ENCODE measurements at places on chromosomes 2 and 18. TPM values are rescaled to one million over a fixed set of nuclear protein-coding genes. Genes with fewer than 3 reads are reported as not detected.

DNA sequence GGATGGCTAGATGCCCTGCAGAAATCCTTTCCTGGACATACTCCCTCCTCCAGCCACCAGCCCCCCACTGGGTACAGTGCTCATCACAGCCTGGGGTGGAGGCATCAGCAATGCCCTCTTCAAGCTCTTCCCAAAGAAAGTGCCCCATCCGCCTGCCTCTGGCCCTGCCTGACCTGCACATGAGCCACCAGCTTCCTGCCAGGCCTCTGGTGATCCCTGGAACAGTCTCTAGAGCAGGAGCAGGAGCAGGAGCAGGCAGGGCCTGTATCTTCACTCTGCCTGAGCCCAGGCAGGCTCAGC is 54.1 kb upstream of the CAB39 start:
- no peaks in the 10 kb centered on the region for H3K27me3 ChIP-seq
- peaks cover 71% of the 10 kb centered on the region for H3K4me1 ChIP-seq
- peak overlapping the region; percentile 78 for H3K27ac ChIP-seq
- no peak for DNase-seq
- H3K36me3 ChIP-seq, result no peaks in the 10 kb centered on the region

- H3K36me3 ChIP-seq, result no peaks in the 10 kb centered on the region
- H3K4me1 ChIP-seq, result no peaks in the 10 kb centered on the region
- no peaks in the 10 kb centered on the region for H3K27me3 ChIP-seq
- H3K27ac ChIP-seq, result no peak overlapping the region
Observed at GRCh38 chr2:121184248-121184862, 100.6 kb downstream of the TFCP2L1 start.

ARHGAP28 gene
- total RNA-seq, result not detected

DNA sequence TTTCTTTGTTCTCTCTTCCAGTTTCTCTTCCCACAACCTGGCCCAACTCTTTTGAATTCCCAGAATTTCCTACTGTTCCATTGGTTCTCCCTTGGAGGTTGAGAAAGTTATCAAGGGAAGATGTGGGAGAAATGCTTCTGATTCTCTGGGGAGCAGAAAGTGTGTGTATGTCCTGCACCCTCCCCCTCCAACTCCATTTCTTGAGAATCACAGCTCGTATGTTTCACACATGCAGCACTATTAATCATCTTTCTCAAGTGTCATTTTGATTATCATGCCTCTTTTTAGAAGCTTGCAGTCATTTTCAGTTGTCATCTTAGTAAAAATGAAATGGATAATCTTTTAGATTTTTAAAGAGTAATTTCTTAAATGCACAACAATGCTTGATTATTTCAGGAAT is 296.8 kb upstream of the SLC39A10 start:
- H3K4me1 ChIP-seq, result no peaks in the 10 kb centered on the region
- no peaks in the 10 kb centered on the region for H3K36me3 ChIP-seq
- DNase-seq, result no peak
- H3K27ac ChIP-seq, result no peak overlapping the region
- H3K27me3 ChIP-seq, result no peaks in the 10 kb centered on the region

DNA sequence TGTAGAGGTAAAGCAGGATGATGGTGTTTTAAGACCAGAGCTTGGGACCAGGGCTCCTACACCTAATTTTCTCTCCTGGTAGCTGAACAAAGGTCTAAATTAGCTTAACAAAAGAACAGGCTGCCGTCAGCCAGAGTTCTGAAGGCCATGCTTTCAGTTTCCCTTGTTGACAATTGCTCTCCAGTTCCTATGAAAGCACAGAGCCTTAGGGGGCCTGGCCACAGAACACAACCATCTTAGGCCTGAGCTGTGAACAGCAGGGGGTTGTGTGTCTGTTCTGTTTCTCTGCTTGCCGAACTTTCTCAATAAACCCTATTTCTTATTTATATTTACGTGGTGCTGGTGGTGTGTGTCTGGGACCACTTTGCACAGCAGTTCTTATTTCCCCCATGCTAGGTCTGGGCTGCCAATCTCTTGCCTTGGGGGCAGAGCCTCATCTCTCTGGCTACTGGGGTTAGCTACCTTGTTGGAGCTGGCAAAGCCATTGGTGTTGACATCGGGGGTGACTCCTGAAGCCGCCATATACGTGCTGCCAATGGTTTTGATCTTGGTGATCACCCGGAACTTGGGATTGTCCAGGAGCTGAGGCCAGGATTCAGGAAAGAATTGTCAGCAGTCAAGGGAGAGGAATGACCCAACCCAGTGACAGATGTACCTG is 29.0 kb downstream of the CENPO start:
- no peak overlapping the region for H3K4me3 ChIP-seq
- no peaks in the 10 kb centered on the region for H3K27me3 ChIP-seq
- DNase-seq, result no peak
- H3K36me3 ChIP-seq, result peaks cover 4% of the 10 kb centered on the region

DNA sequence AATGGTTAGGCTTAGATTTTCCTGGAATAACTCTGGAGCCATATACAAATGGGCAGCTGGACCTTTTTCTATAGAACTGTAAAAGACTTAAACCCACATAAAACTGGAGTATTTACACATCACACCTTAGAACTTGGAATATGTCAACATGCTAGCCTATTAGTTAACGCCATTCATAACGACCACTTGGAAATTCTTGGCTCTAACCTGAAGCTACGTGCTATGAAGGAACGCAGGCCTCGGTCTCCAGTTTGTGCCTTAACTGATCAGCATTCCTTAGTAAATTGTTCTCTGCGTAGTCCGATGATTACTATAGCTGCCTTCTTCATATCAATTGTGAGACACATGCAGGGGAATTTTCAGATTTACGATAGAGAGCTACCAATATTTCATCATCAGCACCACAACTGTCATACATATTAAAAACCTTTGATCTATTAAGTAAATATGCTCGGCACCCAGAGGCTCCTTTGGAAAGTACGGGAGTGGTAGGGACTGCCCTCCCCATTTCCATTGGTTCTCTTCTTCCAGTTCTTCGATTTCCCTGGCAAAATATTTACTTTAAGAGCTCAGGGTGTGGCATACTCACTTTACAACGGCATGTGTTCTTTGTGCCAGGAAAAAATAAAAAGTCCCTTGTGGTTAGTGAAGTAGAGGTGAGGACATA is 17.5 kb upstream of the CCL20 start:
- H3K4me3 ChIP-seq, result no peak overlapping the region
- H3K36me3 ChIP-seq, result no peaks in the 10 kb centered on the region
- no peak overlapping the region for H3K27ac ChIP-seq
- DNase-seq, result no peak

LYPD6 gene
- total RNA-seq, result not detected

Data from CD8-positive, alpha-beta memory T cell (primary cell).